Endodermal cell (in vitro differentiated cells): ENCODE measurements at places on chromosomes 7 and 10. TPM values are rescaled to one million over a fixed set of nuclear protein-coding genes. Genes with fewer than 3 reads are reported as not detected.

SMURF1 gene
- 21.7 to 38.1 TPM (median 36.4 TPM) in 3 replicates for total RNA-seq

MEIG1 gene
- total RNA-seq: 0.45 and 0.46 TPM in 2 replicates

HTR7 gene
- 1.9 to 7.6 TPM (median 7.3 TPM) in 3 replicates for total RNA-seq

PUS7 gene
- 37.9 and 38.7 TPM in 2 replicates for total RNA-seq

ZNF487 gene
- 5.5 to 6.6 TPM (median 5.6 TPM) in 3 replicates for total RNA-seq
